ENCODE measurements at places on chromosomes 2 and 18.

DNA sequence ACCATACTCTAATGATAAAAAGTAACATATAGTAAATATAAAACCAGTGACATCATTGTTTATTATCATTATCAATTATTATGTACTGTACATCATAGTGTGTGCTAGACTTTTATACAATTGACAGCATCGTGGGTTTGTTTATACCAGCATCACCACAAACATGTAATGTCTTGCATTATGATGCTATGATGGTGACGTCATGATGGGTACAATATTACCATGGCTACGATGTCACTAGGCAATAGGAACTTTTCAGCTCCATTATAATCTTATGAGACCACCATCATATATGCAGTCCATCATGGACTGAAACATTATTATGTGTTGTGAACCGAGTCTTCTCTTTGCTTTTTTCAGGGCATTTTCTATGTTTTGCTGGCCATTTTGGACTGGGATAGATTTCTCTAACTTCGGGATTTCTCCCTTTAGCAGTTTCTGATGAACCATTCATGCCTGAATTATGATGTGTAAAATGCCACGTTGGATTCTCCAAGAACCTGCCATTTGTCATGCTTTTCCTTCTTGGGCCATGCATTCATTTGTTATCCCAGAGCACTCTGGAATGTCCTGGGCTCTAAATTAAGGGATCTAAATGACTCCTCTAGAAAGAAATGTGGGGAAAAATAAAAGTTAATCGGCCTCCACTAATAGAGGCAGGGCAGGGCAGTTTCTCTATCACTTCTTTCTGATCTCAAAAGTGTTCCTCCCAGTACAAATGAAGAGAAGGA, 325.6 kb upstream of the TNP1 start:
- DNase-seq, result no peak

DNA sequence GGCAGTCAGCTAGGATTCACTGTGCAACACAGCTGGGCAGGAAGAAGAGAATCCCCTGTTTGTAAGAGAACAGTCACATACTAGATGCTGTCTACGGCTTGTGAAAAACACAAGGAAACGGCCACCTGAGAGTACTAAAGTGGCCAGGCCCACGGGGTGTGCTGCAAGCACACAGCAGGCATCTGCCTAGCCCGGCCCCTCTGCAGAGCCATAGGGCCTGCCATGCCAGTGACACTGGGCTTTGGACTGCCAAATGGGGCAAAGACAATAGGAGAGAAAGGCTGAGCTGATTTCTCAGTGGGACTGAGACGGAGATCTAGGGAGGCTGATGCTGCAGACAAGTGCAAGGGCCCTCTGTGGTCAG, 10.3 kb downstream of the TUBB6 start:
- DNase-seq, result no peak

- DNase-seq, result no peak
Observed at GRCh38 chr18:22172120-22172582, 2.8 kb downstream of the GATA6 start.

DNA sequence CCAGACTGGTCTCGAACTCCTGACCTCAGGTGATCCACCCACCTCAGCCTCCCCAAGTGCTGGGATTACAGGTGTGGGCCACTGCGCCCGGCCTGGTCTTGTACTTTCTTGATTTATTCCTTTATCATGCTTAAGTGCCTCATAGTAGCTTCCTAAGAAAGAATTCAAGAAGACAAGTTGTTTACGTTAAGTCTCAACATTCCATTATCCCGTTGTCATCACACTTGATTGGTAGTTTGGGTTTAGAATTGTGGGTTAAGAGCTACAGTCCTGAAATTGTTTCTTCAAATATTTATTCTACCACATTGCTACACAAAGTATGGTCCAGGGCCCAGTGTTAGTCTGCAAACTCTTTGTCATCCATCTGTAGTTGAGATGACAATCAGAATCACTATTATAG, 194.0 kb downstream of the VWC2L start:
- DNase-seq, result no peak

DNA sequence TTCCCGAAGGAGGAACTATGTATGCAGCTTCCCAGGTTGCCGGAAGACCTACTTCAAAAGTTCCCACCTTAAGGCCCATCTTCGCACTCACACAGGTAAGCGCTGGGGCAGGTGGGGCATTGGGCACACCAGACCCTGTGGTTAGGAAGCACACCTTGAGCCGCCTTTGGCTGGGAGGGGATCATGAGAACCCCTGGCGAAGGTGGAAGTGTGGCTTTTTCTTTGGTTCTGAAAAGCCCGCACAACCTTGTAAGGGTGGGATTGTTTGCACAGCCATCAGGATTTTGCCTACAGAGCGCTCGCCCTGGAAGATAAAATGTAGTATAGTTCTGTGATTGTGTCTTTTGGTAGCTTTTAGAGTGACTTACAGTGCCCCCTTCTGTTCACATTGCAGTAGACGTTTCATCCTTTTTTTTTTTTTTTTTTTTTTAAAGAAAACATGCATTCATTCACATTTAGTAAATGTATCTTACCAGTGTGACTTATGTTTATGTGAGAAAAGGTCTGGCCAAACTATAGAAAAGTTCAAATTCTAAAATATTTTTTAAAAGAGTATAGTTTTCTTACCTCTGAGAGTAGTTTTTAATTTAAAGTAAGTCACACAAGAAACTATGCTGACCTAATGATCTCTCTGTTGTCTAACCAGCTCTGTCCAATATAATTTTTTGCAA, 5.3 kb downstream of the KLF11 start:
- no peak for DNase-seq

DNA sequence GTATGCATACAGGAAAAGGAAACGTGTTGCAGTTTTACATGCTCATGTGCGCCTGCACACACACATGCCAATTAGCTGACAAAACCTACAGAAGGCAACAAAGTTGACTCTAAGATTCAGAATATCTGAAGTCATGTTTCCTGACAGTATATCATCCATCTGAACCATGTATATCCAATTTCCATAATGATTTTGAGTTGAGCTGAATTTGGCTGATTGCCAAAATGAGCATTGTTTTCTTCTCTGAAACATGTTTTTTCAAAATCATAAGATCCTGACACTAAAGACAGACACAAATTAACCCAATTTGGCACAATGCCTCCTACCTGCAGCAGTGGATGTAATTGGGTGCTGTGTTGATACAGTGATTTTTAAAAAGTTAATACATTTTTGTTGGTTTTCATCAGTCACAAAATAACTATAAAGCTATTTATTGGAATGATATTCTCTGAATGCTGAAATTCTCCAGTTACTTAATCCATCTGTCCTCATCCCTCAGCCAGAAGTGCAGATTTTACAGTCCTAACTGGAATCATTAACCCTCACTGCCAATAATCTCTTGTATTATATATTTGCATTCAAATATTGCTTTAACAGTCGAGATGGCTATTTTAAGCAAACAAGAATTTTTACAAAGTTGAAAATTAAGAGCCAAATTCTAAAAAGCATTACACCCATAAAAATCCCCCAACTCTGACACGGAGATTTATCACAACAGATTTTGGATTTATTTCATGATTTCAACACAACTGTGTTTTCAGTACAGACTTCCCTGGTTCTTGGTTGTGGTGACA, 161.7 kb upstream of the LMAN1 start:
- no peak for DNase-seq

GRCh38 chr2:99079226-99079625, 62.3 kb upstream of the C2orf15 start:
- DNase-seq, result no peak

DNA sequence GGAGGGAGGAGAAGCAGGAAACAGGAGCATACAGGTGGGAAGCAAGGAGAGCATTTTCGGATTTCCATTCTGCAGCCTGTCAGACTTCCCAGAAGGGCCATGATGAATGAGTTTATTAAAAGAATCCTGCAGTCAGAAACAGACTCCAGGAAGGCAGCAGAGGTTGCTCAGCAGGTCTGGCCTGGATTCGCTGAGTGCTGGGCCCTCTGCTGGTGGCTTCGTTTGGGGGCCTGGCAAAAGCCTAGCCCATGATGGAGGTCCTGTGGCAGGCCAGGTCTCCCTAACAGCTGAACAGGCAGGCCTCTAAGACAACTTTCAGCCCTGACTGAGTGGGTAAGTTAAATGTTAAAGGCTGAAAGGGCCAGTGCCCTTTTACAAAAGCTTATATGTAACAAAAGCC, 108.2 kb upstream of the CAPN13 start:
- DNase-seq, result no peak

DNA sequence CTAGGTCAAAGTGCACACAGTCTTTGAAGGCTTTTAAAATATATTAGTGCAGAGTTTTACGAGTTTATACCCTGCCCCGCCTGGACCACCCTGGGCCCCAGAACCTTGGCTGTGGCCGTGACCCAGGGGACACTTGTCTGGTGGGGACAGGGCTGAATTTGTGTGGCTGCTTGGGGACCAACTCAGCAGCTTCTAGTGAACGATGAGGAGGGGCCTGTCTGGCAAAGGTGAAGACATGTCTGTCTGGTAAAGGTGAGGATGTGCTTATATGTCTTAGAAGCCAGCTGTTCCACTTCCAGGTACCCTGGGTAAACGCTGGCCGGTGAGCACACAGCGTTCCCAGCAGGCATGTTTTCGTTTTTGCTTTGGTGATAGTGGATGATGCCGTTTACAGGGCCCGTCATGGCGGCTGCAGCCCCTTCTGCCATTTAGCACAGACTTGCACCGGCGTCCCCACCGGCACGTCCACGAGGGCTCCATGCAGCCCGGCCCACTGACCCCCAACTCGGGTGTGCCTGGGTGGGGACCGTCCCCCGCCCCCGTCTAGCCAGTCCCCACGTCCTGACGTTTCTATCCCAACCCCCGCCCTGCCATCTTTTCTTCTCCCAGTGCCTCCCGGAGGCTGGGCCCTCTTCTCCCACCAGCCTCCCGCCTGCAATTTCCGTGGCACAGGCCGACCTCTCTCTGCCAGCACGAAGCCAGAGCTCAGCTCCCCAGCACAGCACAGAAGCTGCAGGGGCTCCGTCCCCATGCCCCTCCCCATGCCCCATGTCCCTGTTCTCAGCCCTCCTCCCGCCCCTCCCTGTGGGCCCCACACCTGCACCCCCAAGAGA, 67.8 kb downstream of the SLC66A2 start:
- no peak for DNase-seq

GRCh38 chr2:160209516-160209856, 9.4 kb upstream of the ITGB6 start:
- no peak for DNase-seq

DNA sequence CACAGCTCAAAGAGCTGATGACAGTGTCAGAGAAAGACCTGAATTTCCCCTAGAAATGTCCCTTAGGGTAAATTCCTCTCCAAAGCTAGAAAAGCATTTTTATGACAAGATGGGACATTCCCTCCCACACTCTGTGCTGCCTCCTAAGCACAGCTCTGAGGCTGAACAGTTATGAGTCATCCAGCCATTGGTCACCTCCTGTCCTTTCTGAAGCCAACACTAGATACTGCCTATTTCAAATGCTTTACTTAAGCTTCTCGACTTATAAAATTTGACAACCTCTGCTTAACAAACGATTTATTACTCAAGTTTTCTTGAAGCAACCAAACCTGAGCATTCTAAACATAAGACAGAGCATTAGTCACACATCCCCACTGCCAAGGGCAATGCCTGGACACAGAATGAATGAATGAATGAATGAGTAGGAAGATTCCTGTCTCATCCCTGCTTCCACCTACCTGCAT, 35.4 kb downstream of the B4GALT6 start:
- DNase-seq, result no peak

DNA sequence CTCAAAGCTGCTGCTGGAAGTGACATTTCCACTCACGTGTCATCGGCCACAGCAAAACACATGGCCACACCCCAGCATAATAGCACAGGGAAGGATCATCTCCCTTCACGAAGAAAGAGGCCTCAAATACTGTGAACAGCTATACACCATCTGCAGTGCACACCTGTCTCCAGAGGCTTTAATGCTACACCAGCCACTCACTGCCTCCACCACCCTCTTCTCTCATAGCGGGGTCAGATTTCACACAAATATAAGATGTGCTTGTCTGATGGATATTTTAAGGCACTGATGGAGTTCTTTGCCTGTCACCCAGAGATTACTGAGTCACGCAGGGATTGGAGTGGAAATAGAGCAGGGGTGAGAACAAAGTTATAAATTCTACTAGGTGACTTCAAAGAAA, 374.0 kb downstream of the ZNF516 start:
- no peak for DNase-seq

DNA sequence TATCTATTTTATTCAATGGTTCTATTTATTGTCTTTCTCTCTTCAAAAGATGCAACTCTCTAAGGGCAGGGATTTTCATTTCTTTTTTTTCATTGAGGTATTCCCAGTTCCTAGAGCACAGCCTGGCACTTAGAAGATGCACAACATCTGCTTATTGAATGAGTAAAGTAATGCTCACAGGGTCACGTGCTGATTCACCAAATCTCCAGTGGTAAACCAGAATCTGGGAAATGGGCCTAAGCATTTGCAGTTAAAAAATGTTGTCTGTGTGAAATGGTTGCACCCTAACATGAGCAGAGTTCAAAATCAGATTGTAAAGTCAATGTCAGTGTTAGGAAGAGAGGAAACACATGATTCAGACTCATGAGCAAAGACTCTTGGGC, 15.8 kb downstream of the SLC8A1 start:
- no peak for DNase-seq

- no peak for DNase-seq
Observed at GRCh38 chr18:79527656-79528315, 132.1 kb downstream of the NFATC1 start.

- no peak for DNase-seq
Observed at GRCh38 chr2:140947236-140947635, 1183.6 kb downstream of the LRP1B start.

GRCh38 chr2:37541516-37541915, 129.9 kb downstream of the CDC42EP3 start:
- DNase-seq, result no peak

DNA sequence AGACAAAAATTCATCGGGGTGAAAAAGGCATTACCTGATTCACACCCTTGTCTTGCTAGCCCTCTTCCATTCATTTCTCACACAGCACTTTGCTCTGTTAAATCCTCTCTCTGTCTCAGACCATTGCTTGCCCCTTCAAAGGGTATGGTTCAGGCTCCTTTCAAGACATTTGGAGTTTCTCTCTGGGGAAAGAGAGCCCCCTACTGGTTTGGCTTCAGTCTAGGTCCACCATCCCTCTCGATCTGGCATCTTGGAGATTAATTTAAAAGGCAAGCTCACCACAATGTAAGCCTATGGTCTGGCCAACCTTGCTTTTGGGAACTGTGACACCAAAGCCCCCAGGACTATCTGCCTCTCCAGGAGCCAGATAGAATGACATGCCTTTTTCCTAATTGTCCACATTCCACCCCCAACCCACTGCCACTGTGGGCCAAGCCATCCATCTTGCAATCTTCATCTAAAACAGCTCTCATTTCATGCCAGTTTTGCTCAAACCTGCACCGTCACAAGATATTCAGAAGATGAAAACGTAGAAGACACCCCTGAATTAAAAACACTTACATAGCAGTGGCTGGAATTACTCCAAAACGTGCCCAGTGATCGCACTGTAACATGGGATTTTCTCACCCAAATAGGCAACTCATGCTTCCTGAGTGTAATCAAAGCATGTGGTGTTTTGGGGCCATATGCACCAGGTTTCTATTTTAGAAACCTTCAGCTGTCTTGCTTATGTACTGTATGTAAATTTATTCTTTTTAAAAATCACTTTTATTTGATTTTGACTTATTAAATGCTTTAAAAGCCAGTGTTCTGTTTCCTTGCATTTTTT, 93.9 kb downstream of the FARSB start:
- no peak for DNase-seq

- DNase-seq, result no peak
Observed at GRCh38 chr2:200172944-200173581, 133.4 kb upstream of the SPATS2L start.
